ENCODE measurements at places on chromosomes 5 and 9. TPM values are rescaled to one million over a fixed set of nuclear protein-coding genes. Genes with fewer than 3 reads are reported as not detected.

DNA sequence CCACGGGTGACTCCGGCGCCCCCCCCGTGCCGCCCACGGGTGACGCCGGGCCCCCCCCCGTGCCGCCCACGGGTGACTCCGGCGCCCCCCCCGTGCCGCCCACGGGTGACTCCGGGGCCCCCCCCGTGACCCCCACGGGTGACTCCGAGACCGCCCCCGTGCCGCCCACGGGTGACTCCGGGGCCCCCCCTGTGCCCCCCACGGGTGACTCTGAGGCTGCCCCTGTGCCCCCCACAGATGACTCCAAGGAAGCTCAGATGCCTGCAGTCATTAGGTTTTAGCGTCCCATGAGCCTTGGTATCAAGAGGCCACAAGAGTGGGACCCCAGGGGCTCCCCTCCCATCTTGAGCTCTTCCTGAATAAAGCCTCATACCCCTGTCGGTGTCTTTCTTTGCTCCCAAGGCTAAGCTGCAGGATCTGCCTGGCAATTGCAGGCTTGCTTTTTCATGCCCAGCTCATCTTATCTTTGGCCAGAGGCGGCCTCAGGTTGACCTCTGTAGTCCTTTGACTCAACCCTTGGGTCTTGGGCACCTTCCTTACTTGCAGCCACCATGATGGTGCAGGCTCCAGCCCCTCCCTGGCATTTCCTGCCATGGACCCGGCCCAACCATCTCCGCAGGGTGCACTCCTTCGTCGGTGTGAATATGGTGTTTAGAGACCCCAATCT lies 9.8 kb downstream of the CEL start:
- no peak for DNase-seq

GRCh38 chr5:76099286-76099702 lies 16.1 kb downstream of the SV2C start:
- DNase-seq: peak; percentile 13

DNA sequence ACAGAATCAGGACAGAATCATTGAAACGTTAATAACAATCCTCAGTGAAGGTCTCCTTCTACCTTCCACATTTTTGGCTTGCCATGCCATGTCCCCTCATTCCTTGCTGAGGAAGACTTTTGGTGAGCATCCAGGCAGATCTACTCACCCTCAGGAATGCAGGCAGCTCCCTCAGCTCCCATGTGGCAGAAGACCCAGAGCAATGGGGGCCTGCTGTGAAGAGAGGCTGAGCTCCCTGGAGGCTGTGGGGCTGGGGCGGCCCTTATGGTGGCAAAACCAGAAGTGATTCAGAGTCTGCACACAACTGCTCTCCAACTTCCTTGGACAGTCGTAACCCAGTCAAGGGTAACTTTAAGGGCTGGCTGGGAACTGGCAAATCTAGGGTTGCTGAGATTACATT lies 247.2 kb upstream of the EFNA5 start:
- no peak for DNase-seq

ZER1 gene
- total RNA-seq: 32.6 TPM

- no peak for DNase-seq
These were observed 163.7 kb downstream of the COL23A1 start for GRCh38 chr5:178426326-178427130.

GRCh38 chr5:159987031-159987674 lies 21.8 kb upstream of the TTC1 start:
- peak; percentile 79 for DNase-seq

All from activated T-cell treated with anti-CD3 and anti-CD28 coated beads, Interleukin-2, amount 50 U/mL, for 72 hours (primary cell).